Left hindlimb (tissue), 1 donor: ENCODE measurements at places on chromosomes 1 and 21.

GRCh38 chr1:245453541-245453940, 298.8 kb downstream of the KIF26B start:
- no peak for DNase-seq

DNA sequence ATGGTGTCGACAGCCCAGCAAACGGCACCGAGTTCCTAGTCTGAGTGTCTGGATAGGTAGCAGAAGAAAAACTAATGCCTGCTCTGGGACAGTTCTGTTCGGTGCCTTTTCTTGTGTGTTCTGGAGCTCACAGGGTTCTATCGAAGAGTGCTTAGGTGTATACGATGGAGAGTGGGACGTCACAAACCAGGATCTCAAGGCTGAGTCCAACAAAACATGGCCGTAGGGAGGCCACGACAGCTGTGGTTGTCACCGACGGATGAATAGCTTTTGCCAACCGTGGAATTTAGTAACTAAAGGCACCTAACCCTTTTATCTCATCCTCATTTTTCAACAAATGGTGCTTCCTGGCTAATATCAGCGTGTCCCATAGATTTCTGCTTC, 635 bp upstream of the SYNJ1 start:
- DNase-seq = no peak

DNA sequence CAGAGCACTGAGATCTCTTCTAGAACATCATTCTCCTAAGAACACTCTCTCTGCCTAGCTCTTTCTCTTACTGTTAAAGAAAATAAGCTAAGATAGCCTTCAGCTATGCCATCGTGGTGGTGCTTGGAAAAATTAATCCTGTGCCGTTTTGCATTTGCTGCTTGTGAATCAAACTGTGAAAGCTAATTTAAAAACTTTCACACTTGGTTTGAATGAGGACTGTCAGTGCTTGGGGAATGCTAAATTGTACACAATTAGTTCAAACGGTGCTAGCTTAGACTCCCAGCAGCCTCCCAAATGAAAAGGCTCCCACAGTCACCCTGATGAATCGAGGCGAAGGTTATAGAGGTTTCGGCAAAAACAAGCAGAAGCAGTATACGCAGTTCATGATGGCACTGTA, 79.6 kb downstream of the DAB1 start:
- DNase-seq = no peak

GRCh38 chr1:237411621-237412020, 369.6 kb downstream of the RYR2 start:
- DNase-seq = no peak

DNA sequence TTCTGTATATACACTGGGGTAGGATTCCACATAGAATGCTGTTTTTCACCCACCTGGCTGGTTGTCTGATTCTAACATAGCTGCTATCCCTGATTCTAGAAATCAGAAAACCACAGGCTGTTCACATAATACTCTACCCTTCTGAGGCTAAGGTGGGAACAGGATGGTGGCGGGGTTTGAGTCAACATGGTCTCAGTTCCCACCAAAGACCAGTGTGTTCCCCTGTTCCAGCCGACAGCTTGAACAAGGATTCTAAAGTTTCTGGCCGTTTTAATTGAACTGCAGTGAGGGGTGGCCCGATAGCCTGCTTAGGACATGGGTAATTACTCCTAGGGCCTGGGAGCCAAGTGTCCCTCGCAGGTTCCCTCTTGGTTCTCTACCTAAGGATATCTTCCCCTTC, 38.4 kb downstream of the PEX14 start:
- DNase-seq = no peak

DNA sequence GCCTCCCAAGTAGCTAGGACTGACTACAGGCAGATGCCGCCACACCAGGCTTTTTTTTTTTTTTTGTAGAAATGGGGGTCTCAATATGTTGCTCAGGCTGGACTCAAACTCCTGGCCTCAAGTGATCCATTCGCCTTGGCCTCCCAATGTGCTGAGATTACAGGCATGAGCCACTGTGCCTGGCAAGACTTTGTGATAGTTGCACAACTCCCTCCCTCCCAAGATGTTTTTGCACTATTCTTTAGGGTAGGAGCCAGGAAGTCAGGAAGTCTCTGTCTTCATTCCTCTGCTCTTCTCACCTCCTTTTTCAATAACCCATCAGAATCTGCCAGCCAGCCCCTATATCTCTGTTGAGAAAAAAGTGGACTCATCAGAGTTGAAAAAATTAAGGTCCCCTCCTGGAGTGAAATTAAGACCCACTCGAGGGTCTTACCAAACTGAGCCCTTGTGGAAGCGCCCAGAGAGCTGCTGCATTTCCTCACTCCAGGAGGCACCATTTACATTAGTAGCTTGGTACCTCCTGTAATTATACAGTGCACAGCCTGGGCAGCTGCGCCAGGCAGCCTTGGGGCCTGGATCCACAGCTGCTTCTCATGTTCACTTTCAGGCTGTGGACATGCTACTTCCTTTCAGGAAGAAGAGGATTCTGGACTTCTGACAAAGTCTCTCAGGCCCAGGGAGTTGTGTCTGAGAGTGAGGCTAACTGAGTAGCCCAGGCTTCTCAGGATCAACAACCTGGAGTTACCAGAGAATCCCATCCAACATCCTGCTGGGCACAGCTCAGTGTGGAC, 24.0 kb downstream of the TCEA3 start:
- DNase-seq = no peak
